ENCODE measurements at places on chromosomes 6 and 20.

DNA sequence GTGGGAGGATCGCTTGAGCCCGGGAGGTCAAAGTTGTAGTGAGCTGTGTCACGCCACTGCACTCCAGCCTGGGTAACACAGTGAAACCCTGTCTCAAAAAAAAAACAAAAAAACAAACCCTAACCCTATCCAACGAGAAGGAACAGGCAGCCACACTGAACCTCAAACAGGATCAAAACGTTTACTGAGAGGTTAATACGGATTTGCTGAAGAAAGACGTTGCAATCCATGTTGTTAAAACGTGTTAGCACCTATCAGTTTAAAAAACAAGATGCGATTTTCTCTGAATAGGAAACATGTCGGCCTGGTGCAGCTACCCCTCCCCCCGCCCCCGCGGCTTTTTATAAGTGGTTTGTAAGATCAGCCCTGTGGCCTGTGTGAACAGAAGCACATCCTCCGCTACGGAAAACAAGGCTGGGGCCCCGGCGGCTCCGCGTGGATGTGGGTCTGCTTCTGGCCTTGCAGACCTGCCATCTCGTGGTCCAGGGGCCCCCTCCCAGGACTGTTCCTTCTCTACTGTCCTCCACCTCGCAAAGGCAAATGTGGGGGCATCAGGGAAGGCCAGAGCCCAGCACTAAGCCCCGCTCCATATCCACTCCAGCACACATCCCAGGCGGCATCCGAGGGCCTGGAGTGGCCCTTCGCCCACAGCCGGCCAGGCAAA is 11.4 kb downstream of the SLC2A4RG start:
- no peak for DNase-seq

- DNase-seq, result no peak
Measured at GRCh38 chr20:50378170-50379000, 131.8 kb upstream of the PTPN1 start.

GRCh38 chr6:143884216-143884900 is 20.1 kb downstream of the ZC2HC1B start:
- no peak for DNase-seq

- DNase-seq, result no peak
Measured at GRCh38 chr20:16263582-16263981, 309.7 kb downstream of the KIF16B start.

GRCh38 chr6:103011605-103012004 is 1618.1 kb downstream of the GRIK2 start:
- no peak for DNase-seq

- no peak for DNase-seq
Measured at GRCh38 chr6:2986722-2987221, 12.9 kb upstream of the NQO2 start.

DNA sequence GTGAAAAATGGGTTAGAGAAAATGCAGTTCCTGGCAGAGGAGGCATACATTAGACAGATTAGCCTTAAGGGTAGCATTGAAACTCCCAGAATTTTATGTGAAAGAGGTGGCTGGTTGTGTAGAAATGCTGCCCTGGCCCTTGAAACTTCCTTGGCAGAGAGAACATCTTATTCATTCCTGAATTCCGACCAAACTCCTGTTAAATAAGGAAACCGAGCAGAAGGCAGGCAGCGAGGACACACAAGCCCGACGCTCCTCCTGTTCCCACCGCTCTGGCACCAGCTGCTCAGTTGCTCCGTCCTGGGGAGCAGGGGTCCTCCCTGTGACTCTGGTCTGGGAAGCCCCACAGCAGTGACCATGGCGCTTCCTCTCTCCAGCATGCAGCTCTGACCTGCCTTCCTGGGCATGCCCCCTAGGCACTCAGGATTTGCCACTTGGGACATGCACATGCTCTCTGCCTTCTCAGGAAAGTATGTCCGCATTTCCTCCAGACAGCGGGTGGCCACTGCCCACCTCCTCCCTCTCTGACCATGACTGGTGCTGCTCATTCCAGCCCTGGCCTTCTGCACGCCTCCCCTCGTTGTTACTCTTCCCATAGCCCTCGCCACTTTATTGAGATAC is 35.2 kb upstream of the CLDN20 start:
- no peak for DNase-seq

- DNase-seq, result no peak
Measured at GRCh38 chr6:38020593-38020992, 201.1 kb downstream of the ZFAND3 start.

Measured in activated T-helper 9 cell treated with anti-CD3 and anti-CD28 coated beads, Interleukin-2, amount 50 U/mL, for 16 hours (primary cell).